ENCODE measurements at places on chromosomes 13 and 19.

DNA sequence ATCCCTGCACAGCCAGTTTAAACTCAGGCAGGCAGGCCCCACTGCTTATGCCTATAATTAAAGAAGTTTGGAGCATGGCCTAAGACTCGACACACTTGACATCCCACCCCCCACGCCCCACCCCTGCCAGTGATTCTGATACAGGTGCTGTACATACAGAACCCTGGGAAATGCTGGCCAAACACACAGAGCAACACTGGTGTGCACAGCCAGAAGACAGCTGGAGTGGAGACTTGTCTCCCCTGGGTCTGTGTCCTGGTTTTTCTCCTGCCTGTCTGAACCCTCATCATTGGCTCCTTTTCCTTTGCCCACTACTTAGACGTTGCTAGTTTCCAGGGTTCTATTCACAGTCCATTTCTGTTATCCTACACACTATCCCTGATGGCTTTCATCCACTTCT lies 76.8 kb downstream of the DLEU7 start:
- no peak for DNase-seq

DNA sequence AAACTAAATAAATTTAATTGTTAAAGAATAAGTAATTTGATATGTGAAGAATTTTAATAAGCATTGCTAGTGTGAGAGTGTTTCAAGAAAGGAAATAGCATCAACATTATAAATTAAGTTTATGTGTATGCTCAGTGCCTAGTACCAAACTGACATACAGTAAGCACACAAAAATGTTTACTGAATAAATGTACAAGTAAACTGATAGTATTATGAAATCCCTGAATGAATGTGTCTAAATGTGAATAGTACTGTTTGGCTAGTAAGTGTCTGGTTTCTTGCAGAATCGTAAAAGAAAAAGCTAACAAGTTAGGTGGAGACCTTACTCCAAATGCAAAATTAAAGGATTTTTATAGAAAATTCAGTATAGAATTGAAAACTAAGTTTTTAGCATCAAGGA lies 233.6 kb downstream of the PCDH9 start:
- no peak for DNase-seq

GRCh38 chr13:74274916-74275315 lies 140.7 kb upstream of the KLF12 start:
- DNase-seq: no peak

- DNase-seq: no peak
Observed at GRCh38 chr19:18000480-18000914, 7.5 kb upstream of the ARRDC2 start.

DNA sequence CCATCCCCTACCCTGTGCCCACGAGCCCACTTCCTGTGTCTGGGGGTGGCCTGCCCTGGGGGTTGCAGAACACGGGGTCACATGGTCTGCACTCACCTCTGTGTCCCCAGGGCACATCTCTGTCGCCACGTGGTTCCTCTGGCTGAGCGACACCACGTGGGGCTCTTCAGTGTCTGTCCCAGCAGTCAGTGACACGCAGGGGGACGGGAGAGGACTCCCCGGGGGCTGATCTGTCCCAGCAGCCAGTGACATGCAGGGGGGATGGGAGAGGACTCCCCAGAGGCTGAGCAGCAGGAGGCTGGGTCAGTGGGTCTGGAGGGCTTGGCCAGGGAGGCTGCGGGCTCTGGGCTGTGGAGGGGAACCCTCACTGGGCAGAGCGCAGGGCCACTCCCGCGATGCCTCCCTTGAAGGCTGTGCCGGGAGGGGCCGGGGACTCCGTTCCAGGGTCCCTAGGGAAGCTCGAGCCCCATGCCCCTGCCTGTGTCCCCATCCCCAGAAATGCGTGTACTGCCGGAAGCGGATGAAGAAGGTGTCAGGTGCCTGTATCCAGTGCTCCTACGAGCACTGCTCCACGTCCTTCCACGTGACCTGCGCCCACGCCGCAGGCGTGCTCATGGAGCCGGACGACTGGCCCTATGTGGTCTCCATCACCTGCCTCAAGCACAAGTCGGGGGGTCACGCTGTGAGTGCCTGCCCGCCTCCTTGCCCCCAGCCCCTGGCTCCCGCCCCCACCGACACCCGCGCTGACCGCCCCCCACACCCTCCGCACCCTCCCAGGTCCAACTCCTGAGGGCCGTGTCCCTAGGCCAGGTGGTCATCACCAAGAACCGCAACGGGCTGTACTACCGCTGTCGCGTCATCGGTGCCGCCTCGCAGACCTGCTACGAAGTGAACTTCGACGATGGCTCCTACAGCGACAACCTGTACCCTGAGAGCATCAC lies 174.8 kb downstream of the KDM4B start:
- no peak for DNase-seq

GRCh38 chr19:46442808-46443450 lies 14.2 kb upstream of the PNMA8C start:
- no peak for DNase-seq

DNA sequence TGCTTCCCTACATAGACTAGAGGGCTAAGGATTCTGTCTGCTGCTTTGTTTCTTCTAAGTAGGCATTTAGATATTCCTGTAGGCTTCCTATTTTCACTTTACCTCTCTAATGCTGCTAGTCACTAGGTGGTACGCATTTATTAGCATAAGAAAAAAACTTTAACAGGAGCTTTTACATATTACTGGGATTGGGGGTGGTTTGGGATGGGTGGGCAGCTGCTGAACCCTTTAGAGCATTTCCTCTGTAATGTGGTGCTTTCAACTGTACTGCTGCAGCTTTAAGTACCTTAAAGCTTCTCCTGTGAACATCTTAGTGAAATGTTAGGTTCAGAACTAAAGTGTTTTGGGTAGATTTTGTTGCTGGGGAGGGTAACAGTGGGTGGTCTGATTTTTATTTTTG lies 92.6 kb downstream of the ZNF486 start:
- no peak for DNase-seq

DNA sequence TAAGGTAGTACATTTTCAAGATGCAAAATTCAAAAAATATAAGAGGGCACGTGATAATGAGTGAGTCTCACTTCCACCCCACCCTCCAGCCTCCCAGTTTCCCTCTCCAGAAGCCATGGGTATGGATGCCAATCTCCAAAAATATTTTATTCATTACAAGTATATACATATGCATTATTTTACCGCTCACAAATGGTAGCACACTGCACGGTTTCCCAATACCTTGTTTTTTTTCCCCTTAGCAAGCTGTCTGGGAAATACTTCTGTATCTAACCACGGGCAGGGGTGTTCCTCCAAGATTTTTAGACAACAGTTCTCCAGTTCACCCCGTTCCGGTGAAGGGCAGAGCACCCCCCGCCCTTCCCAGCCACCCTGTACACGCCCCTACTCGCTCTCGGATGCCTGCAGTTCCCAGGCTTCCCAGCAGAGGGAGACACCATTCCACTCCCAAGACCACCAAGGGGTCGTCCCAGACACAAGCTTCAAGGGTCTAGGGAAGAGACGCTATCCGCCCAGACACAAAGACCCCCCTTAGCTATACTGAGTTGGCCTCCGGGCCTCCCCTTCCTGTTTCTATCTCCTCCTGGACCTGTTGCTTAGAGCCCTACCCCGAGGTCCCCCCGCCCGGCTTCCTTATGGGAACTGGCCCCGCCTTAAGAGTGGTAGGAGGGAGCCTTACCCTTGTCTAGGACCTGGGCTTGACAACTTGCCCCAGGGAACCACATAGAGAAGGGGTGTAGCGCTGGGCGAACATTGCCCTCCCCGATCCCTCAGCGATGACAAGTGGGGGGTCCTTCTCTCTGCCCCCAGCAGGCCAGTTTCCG lies 1.1 kb upstream of the FXYD3 start:
- DNase-seq: no peak

- no peak for DNase-seq
Observed at GRCh38 chr13:67017276-67017675, 212.9 kb downstream of the PCDH9 start.
